ENCODE measurements at places on chromosomes 1 and 21. TPM values are rescaled to one million over a fixed set of nuclear protein-coding genes. Genes with fewer than 3 reads are reported as not detected.

Gene TOMM40L
- total RNA-seq: 17.3 TPM

Gene CCDC17
- 3.3 TPM for total RNA-seq

Gene OVAAL
- not detected for total RNA-seq

Gene CYP4A22
- not detected for total RNA-seq

Gene MEAF6
- 75.6 TPM for total RNA-seq

Gene ZNF593OS
- total RNA-seq: not detected

Gene HMCN1
- 0.07 TPM for total RNA-seq

Gene HSPG2
- total RNA-seq: 1.9 TPM

Gene TOMM20
- 71.5 TPM for total RNA-seq

GRCh38 chr1:201336711-201337450 is 40.6 kb downstream of the TNNT2 start:
- no peak for DNase-seq
- peaks cover 13% of the 10 kb centered on the region for H3K27me3 ChIP-seq
- no peak overlapping the region for H3K27ac ChIP-seq
- no peak overlapping the region for H3K4me3 ChIP-seq

DNA sequence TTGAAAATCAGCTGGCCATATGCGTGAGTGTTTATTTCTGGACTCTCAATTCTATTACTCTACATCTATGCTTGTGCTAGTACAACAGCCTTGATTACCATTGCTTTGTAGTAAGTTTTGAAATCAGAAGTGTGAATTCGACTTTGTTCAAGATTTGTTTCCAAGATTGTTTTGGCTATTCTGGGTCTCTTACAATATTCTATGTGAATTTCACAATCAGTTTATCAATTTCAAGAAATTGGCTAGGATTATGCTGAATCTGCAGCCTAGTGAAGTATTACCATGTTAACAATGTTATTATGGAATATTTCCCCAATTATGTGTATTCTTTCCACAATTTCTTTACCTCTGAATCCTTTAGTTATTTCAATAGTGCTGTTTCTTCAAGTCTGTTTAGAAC is 19.5 kb downstream of the SFPQ start:
- no peak overlapping the region for H3K27ac ChIP-seq
- H3K4me3 ChIP-seq: no peak overlapping the region
- H3K36me3 ChIP-seq: peaks cover 40% of the 10 kb centered on the region
- H3K4me1 ChIP-seq: no peaks in the 10 kb centered on the region

GRCh38 chr1:176802316-176802715 is 339.3 kb downstream of the PAPPA2 start:
- DNase-seq: no peak
- no peak overlapping the region for H3K4me3 ChIP-seq
- H3K27me3 ChIP-seq: no peaks in the 10 kb centered on the region
- H3K27ac ChIP-seq: no peak overlapping the region
- H3K4me1 ChIP-seq: no peaks in the 10 kb centered on the region
- H3K36me3 ChIP-seq: no peaks in the 10 kb centered on the region

- peaks cover 43% of the 10 kb centered on the region for H3K4me1 ChIP-seq
- H3K36me3 ChIP-seq: peaks cover 37% of the 10 kb centered on the region
- H3K27me3 ChIP-seq: no peaks in the 10 kb centered on the region
- DNase-seq: peak; percentile 59
- peak overlapping the region; percentile 98 for H3K27ac ChIP-seq
- peak overlapping the region; percentile 91 for H3K4me3 ChIP-seq
Measured at GRCh38 chr1:70353601-70354331, 756 bp downstream of the ANKRD13C start.

DNA sequence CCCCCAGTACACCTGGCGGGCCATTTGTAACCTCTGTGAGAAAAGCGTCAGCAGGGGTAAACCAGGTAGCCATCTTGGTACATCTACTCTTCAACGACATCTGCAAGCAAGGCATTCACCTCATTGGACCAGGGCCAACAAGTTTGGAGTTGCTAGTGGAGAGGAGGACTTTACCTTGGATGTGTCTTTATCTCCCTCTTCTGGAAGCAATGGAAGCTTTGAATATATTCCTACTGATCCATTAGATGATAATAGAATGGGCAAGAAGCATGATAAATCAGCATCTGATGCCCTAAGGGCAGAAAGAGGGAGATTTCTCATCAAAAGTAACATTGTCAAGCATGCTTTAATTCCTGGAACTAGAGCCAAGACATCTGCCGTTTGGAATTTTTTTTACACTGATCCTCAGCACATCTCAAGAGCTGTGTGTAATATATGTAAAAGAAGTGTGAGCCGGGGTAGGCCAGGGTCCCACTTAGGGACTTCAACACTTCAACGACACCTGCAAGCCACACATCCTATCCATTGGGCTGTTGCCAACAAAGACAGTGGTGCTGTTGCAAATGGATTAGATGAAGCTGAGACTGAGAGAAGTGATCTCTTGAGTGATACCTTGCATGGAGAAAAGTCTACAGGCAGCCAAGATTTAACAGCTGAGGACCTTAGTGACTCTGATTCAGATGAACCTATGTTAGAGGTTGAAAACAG is 2.7 kb downstream of the ZBED6 start:
- H3K36me3 ChIP-seq: peaks cover 51% of the 10 kb centered on the region
- no peak for DNase-seq
- H3K4me1 ChIP-seq: peaks cover 59% of the 10 kb centered on the region
- no peaks in the 10 kb centered on the region for H3K27me3 ChIP-seq

DNA sequence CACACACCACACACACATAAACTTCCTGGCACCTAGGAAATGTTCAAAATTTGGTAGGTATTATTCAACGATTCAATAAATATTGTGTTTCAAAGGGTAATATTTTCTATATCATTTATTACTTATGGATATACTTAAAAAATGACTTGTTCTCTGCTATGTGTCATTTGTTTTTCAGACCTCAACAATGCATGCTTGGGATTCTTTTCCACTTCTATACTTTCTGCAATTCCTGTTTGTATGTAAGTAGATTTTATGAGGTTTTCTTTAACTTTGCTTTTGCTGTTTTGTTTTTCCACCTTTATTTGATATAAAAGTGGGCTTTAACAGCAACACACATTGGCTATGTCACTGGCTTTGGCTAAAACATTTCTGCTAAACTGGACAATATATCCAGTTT is 3.5 kb downstream of the CEP170 start:
- peaks cover 36% of the 10 kb centered on the region for H3K4me1 ChIP-seq
- H3K36me3 ChIP-seq: peaks cover 4% of the 10 kb centered on the region
- no peaks in the 10 kb centered on the region for H3K27me3 ChIP-seq
- no peak overlapping the region for H3K4me3 ChIP-seq
- DNase-seq: no peak

DNA sequence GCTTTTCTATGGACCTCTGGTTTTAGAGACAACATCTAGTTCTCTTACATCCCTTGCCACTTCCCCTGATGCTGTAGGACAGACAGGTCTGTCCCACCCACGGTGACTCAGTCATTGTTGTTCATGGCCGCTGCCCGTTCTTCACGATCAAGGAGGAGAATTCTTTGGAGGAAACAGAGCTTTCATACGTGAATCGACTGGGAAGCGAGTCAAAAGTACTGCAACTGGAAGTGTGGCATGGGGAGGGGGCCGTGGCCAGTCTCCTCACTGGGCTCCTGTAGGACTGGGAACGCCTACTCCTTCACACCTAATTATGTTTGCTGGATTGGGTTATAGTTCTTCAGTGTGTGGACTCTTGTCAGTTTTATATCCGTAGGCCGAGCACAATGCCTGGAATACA is 4.4 kb upstream of the SLC37A1 start:
- no peak for DNase-seq
- H3K27me3 ChIP-seq: peaks cover 31% of the 10 kb centered on the region
- peaks cover 9% of the 10 kb centered on the region for H3K4me1 ChIP-seq

DNA sequence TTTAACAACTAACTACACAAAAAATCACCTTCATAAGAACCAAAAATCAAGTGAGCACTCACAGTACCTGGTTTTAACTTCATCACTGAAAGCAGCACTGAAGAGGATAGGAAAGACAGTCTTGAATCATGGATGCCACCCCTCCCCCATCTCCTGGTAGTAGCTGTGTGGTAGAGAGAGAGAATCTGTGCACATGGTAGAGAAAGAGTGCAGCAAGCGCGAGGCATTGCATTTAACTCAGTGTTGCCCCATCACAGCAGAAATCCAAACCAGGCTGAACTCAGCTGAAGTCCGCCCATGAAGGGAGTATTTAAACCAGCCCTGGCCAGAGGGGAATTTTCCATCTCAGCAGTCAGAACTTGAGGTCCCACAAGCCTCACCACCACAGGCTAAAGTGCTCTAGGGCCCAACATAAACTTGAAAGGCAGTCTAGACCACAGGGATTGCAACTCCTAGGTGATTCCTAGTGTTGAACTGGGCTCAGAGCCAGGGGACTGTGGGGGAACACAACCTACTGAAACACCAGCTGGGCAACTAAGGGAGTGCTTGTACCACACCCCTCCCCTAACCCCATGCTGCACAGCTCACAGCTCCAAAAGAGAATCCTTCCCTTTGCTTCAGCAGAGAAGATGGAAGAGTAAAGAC is 38.4 kb downstream of the VAV3 start:
- H3K4me1 ChIP-seq: peaks cover 3% of the 10 kb centered on the region
- no peaks in the 10 kb centered on the region for H3K27me3 ChIP-seq
- no peak for DNase-seq
- H3K27ac ChIP-seq: no peak overlapping the region
- H3K36me3 ChIP-seq: no peaks in the 10 kb centered on the region

DNA sequence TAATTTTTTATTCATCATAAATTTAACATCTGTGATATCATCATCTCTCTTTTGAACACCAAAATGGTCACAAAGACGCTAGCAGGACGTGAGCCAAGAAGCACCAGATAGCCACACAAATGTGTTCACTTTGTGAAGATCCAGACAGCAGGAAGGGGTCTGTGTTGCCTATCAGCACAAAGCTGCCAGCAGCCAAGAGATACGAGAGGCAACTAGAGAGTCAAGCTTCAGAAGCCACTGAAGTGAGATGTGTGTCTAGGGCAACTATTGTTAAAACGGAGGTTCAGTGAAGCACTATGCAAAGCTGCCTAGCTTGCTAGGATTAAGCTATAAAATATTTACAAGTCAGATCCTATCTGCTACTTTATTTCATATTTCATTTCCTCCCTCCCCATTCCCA is 45.3 kb downstream of the NDC1 start:
- peaks cover 43% of the 10 kb centered on the region for H3K36me3 ChIP-seq
- no peaks in the 10 kb centered on the region for H3K27me3 ChIP-seq
- H3K4me1 ChIP-seq: no peaks in the 10 kb centered on the region
- DNase-seq: no peak

GRCh38 chr1:243693800-243694199 is 156.2 kb downstream of the AKT3 start:
- H3K36me3 ChIP-seq: peaks cover 5% of the 10 kb centered on the region
- no peak for DNase-seq
- H3K4me1 ChIP-seq: no peaks in the 10 kb centered on the region
- H3K4me3 ChIP-seq: no peak overlapping the region
- no peaks in the 10 kb centered on the region for H3K27me3 ChIP-seq

DNA sequence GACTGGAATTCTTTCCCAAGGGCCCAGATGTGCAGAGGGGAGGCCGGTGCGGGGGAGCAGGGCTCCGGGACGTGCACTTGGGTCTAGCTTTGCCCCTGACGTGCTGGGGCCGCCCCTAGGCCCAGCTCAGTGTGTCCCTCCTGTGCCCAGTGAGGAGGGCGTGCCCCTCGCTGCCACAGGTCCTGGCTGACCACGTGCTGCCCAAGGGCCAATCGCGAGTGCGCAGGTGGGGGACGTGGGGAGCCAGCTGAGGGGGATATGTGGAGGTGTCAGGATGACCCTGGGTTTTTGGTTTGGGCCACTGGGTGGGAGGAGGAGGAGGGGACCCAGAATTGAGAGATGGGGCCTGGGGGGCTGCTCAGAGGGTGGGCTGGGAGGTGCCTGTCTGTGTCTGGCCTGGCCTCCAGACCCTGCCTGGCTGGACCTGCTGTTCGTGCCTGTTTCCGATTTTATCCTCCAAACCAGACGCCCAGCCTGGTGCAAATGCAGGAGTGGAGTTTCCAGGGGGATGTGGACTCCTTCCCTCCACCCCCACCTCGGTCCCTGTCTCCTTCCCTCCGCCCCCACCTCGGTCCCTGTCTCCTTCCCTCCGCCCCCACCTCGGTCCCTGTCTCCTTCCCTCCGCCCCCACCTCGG is 6.1 kb upstream of the RNF223 start:
- no peak for DNase-seq
- no peaks in the 10 kb centered on the region for H3K36me3 ChIP-seq
- H3K4me1 ChIP-seq: peaks cover 2% of the 10 kb centered on the region
- H3K27ac ChIP-seq: no peak overlapping the region
- no peaks in the 10 kb centered on the region for H3K27me3 ChIP-seq

DNA sequence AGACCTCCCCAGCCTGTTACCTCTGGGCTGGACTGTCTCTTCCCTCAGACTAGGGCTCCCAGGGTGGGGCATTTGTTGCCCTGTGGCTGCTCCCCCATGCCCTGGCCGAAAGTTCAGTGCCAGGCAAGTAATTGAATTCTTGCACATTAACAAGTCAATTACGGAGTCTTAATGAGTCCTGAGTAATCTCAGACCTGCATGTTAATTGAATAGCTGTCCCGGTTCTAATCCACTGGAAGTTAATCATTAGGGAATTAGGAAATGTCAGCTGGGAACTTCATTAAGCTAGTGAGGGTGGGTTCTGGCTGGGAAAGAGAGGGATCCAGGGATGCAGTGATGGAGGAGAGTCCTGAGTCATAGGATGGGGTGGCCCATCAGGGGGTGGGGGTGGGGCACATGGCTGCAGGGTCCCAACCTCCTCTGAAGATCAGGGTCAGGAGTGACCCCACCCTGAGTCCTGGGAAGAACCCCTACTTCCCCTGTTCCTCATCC is 47.1 kb upstream of the CSF3R start:
- peaks cover 3% of the 10 kb centered on the region for H3K27me3 ChIP-seq
- H3K4me3 ChIP-seq: no peak overlapping the region
- no peak for DNase-seq
- no peak overlapping the region for H3K27ac ChIP-seq
- H3K36me3 ChIP-seq: no peaks in the 10 kb centered on the region
- H3K4me1 ChIP-seq: no peaks in the 10 kb centered on the region

DNA sequence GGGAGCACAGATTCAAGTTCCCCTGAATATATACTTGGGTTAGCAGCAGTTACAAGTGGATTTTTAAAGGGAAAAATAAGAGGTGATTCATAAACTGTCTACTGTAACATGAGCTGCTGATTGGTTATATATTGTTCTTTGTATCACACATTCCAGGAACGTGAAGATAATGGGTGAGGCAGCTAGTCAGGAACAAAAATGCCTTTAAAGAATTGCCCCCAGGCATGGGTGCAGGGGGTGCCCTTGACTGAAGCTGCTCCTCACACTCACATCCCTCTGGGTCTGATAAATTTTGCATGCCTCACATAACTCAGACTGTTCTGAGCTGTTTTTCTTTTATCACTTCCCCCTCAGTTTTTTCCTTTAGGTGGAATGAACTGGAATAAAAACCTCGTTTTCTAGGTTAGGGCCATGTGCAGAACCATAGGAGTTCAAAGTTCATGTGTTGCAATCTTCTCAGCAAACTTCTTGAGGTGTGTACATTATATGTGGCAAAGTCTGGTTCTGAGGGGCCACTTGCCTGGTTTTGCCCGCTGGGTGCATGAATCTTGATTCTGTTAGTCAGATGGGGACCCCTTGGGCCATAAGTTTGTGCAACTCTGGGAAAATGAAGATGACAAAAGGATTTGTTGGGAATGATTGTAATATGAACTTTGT is 21.1 kb downstream of the TBX19 start:
- H3K27ac ChIP-seq: no peak overlapping the region
- no peak for DNase-seq
- no peaks in the 10 kb centered on the region for H3K27me3 ChIP-seq
- H3K4me3 ChIP-seq: no peak overlapping the region
- no peaks in the 10 kb centered on the region for H3K36me3 ChIP-seq

GRCh38 chr1:42806171-42806570 is 10.8 kb upstream of the ERMAP start:
- no peak overlapping the region for H3K4me3 ChIP-seq
- H3K27me3 ChIP-seq: no peaks in the 10 kb centered on the region
- H3K36me3 ChIP-seq: peaks cover 3% of the 10 kb centered on the region
- no peak overlapping the region for H3K27ac ChIP-seq

GRCh38 chr21:46295996-46296752 is 10.0 kb downstream of the YBEY start:
- H3K27me3 ChIP-seq: no peaks in the 10 kb centered on the region
- H3K27ac ChIP-seq: peak overlapping the region; percentile 69
- peak; percentile 47 for DNase-seq
- H3K4me3 ChIP-seq: peak overlapping the region; percentile 14

All from activated CD4-positive, alpha-beta T cell treated with anti-CD3 and anti-CD28 coated beads, Interleukin-2, amount 10 ng/mL, durations not matched to agents 7 days and 5 days (primary cell).